ENCODE measurements at places on chromosomes 7 and 10.
A peak's percentile ranks its signal among the peaks of the same experiment; 100 is the strongest.

DNA sequence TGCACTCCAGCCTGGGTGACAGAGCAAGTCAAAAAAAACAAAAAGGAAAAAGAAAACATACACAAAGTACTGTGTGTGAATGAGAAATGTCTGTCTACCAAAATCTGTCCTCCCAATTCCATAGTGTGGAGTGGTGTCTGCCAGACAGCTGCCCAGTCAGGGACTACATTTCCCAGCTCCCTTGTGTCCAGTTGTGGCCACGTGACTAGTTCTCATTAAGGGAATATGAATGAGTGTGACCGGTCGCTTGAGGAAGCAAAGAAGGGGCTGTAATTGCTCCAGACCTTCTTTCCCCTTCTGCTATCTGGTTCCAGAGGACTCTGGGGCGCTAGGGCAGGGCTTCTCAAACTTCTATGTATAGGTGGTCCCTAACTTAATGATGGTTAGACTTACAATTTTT is 204.1 kb downstream of the PHTF2 start:
- DNase-seq = no peak

GRCh38 chr7:140236626-140237025 is 59.8 kb upstream of the KDM7A start:
- no peak for DNase-seq

DNA sequence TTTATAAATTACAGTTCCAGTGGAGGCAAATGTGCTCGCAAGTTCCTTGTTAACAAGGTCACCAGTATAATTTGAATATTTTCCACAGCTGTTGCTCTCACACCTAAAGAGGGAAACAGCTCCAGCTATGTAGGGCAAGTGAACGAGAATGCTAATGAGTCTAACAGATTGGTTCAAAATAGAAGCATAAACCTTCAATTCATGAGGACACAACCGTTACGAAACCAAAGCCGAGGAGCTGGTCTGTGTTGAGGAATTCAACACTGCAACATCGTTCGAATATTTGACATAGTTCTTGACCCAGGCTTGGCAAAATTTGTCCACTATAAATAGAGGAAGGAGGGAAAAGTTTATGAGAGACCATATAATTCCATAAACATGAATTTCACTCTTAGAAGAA is 161.3 kb downstream of the KLF6 start:
- no peak for DNase-seq

DNA sequence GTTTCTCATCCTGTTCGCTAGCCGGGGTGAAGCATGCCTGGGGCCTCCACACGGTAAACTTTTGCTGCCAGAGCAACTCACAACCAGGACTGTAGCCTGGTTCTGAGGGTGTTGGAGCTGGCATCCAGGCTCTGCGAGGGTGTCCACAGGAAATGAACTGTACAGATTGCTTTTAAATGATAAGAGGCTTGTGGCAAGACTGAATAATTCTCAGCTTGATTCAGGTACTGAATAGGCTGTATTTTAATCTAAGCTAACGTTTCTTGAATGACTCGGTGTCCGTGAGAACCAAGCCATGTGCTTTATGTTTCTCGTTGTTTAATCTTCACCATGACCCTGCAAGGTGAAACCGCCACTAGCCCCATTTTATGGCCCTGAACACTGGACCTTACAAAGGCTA is 49.3 kb downstream of the EEPD1 start:
- DNase-seq = no peak

GRCh38 chr7:30634193-30634626 is 39.5 kb downstream of the GARS1 start:
- no peak for DNase-seq

DNA sequence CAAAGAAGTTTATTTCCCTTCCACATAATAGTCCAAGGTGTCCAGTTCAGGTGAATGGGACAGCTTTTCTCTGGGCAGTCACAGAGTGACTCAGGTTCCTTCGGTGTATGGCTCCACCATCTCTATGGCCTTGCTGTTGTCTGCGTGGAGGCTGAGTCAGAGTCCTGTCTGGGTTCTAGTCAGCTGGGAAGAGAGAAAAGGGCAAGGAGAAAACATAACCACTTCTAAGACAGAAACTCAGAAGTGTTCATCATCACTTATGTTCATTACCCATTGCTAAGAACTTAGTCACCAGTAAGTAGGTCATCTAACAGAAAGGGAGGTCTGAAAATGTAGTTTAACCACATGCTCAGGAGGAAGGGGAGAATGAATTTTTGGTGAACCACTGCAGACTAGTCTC is 32.4 kb upstream of the CCDC7 start:
- DNase-seq = peak; percentile 27

GRCh38 chr7:135361788-135362187 is 128.2 kb downstream of the STRA8 start:
- DNase-seq = no peak

- DNase-seq = no peak
These were observed 202.1 kb downstream of the TNS3 start for GRCh38 chr7:47379629-47380324.
